Activated naive CD8-positive, alpha-beta T cell treated with anti-CD3 and anti-CD28 coated beads, Interleukin-2, amount 50 U/mL, for 16 hours (primary cell): ENCODE measurements at places on chromosomes 5 and 9.

- no peak for DNase-seq
These were observed 94.8 kb downstream of the NR3C1 start for GRCh38 chr5:143308731-143309130.

- DNase-seq, result no peak
These were observed 225.3 kb downstream of the NR2F1-AS1 start for GRCh38 chr5:93355691-93356090.

GRCh38 chr5:52007230-52007858, 624.1 kb downstream of the ISL1 start:
- no peak for DNase-seq

GRCh38 chr9:84072621-84073180, 92.1 kb downstream of the RMI1 start:
- DNase-seq, result no peak

DNA sequence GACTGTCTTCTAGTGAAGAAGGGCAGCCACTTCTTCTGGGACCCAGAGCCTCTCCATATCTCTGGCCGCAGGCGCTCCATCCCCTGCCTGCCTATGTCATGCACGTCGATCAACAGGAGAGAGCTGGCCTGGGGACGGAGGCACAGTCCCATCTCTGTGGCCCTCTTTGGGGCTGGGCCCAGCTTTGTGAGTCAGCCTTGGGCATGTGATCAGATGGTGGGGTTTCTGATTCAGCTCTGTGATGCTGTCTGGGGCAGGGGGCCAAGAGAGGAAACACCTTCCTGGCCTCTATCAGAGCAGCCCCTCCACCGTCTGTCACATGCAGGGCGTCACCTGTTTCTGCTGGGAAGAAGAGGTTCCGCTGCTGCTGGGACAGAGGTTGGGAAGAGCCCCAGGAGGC, 72.6 kb downstream of the MVB12B start:
- DNase-seq, result no peak

- DNase-seq, result no peak
These were observed 35.6 kb upstream of the ANXA1 start for GRCh38 chr9:73116031-73116430.

DNA sequence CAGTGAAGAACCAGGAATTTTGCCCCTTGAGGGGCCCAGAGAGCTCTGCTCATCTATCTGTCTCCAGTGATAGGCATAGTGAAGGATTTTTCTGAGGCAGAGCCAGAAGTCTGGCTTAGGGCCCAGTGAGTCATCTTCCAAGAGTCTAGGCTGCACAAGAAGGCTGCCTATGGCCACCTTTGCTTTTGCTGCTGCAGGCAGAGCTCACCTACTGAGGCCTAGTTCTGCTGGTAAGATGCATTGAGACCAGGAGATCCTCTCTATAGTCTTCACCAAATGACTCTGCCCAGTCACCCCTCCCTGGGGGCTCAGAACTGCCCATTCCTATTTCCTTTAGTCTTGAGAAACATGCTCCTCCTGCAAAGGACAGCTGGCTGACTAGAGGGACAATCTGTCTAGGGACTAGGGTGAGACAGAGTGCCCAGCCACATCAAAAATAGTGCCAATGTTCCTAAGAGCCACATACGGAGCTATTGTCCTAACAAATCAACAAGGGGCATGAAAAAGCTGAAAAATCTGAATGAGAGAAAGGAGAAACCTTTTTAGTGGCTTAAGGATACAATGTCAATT, 40.3 kb upstream of the CDKN2AIPNL start:
- DNase-seq, result no peak

- no peak for DNase-seq
These were observed 41.4 kb upstream of the F2R start for GRCh38 chr5:76674330-76675066.

GRCh38 chr5:154206311-154206710, 15.8 kb downstream of the GALNT10 start:
- no peak for DNase-seq

DNA sequence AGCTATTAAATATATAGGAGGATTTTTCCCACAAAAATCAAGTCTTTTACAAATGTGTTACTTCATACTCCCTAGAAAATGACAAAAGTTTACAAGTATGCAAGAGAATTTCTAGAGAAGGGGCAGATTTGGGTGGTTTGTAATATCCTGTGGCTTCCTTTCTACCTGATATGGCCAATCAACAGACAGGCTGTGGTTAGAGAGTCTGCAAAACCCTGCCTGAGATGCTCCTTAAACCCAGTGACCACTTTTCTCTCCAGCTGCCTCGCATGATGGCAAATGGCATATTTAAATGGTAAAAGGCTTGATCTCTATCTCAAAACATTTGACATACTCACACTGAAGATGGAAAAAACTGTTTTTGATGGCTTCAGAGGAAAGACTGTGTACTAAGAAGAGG, 550.1 kb upstream of the ZNF462 start:
- no peak for DNase-seq

GRCh38 chr9:75891277-75891741, 836 bp downstream of the PCSK5 start:
- peak; percentile 4 for DNase-seq

DNA sequence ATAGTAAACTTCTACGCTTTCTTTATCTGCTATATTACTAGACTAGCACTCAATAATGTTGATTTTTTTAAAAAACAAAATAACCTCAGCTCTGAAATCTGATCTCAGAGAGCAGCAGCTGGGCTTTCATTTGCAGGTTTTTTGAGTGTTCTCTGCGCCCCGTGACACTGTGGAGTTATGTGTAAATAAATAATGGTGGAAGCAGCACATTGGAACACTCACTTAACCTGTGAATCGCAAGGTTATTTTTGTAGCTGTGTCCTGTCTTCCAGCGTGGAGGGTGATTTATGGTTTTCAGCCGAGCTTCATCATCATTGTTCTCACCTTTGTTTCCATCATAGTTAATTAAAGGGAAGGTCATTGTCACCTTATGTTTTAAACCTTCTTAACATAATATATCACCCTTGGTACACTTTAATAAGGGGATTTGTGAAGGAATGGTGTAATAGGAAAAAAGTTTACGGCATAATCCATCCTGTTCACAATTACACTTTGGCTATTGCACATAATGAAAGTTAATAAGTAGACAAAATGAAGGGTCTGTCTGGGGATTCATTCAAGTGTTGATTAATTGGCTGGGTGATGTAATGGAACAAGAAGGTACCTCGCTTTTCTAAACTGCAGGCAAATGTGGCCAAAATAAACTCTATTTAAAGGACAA, 493.3 kb upstream of the ADAMTS16 start:
- no peak for DNase-seq

GRCh38 chr5:170265522-170265921, 32.1 kb downstream of the LCP2 start:
- no peak for DNase-seq

GRCh38 chr9:127399736-127400269, 2.8 kb downstream of the SLC2A8 start:
- DNase-seq, result no peak

GRCh38 chr9:33686942-33687341, 108.4 kb upstream of the PRSS3 start:
- DNase-seq, result no peak

- DNase-seq, result no peak
These were observed 132.1 kb downstream of the COX7C start for GRCh38 chr5:86749841-86750240.

DNA sequence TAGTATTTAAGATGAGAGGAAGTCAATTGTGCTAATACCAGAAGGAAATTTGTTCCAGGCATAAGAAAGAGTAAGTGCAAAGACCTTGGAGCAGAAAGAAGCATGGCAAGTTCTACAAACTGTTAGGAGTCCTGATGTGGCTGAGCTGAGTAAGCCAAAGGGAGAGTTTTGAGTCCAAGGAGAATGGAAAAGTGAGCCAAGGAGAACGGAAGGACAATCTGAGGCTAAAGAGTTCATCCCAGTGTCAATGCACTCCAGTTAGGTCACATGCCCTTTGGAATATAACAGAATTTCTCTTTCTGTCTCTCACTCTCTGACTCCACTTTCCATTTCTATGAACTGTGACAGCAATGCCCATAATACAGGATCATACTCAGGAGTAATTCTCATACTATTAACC, 224.7 kb downstream of the CAAP1 start:
- DNase-seq, result no peak

DNA sequence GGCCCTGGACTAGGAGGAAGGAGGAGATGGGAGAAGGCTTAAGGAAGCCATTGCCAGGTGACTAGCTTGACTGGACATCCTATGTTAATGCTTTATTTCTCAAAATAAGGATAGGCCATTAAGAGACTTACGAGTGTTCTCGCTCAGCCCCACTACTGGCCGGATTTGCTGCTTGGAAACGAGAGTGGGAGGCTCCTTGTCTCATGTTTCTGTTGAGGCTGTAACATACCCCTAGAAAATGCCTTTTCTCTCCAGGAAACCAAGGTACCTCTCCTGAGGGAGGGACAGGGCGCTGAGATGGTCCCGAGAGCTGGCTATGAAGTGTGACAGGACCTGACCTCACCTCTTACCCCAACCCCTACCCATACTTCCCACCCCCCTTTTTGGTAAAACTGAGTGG, 60.0 kb downstream of the RALGPS1 start:
- no peak for DNase-seq

- DNase-seq, result no peak
These were observed 291.4 kb downstream of the ARHGEF28 start for GRCh38 chr5:73917433-73917832.

DNA sequence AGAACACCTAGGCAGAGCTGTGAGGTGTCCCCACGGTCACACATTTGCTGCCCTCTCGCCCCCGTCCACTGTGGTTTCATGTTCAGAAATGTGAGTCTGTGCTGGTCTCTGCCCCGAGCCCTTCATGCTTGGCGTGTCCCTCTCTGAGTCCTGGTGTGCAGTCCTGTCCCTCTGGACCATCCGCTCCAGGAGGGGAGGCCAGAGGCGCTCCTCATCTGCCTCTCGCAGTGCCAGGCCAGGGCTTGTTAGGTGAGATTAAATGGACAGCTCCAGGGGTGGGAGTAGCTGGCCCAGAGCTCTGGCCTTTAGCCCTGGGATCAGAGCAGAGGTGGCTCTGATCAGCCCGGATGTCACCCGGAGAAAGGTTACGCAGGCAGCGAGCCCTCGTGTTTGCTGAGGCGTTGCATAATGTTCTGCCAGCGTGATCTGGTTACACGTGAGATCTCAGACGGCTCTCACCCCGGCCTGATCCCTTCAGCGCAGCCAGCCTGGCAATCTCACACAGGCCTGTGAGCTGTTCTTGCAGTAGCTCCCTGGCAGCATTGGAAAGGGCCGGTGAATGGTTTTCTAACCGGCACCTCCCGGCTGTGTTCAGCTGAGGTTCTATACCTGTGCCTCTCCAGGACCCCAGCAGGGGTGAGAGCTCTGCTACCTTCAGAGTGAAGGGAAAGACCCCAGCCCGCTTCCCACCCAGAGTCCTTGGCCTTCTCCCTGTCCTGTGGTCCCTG, 24.5 kb downstream of the PTGES2 start:
- no peak for DNase-seq

DNA sequence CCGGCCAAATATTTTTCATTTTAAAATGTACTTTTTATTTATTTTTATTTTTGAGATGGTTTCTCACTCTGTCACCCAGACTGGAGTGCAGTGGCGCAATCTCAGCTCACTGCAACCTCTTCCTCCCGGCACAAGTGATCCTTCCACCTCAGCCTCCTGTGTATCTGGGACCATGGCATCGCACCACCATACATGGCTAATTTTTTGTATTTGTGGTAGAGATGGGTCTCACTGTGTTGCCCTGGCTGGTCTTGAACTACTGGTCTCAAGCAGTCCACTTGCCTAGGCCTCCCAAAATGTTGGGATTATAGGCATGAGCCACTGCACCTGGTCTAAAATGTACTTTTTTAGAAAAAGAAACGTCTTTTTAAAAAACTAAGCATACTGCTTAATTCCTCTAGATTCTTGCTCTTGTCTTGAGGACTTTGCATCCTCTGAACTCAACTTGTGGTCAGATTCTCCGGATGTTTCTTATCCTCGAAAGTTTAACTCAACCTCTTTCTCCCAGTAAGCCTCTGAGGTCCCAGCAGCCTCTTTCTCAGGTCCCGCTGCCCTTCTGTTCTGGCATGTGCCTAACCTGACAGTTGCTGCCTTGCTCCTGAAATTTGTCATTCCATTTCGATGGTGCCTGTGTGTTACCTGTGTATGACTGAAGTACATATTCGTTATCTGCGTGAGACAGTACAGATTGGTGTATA, 63.0 kb downstream of the TRIO start:
- DNase-seq, result no peak

DNA sequence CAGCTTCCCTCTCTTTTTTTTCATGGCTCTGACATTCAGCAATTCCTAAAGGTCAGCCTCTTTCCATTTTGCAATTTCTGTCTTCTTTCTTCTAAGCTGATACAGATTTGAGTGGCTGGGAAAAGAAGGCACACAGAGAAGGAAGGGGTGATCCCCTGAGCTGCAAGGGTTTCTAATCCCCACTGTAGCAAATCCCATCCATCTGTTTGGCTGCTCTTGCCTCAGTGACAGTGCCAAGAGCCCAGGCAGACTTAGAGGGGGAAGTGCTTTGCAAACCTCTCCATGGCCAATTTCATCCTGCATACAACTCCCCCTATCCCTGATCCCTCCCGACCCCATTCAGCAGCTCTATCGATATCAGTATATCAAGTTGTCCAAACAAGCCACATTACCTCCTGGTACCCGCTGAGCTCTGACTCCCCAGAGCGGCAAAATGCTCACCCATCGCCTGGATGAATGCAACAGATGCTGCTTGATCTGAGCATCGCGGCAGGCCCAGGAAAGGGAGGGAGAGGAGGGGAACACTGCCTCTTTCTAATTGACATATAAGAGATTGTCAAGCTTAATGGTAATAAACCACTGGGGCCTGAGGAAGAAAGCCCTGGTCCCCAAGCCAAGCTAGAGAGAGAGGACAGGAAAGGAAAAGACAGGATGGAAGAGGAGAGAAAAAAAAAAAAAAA, 268.9 kb downstream of the ASTN2 start:
- no peak for DNase-seq

DNA sequence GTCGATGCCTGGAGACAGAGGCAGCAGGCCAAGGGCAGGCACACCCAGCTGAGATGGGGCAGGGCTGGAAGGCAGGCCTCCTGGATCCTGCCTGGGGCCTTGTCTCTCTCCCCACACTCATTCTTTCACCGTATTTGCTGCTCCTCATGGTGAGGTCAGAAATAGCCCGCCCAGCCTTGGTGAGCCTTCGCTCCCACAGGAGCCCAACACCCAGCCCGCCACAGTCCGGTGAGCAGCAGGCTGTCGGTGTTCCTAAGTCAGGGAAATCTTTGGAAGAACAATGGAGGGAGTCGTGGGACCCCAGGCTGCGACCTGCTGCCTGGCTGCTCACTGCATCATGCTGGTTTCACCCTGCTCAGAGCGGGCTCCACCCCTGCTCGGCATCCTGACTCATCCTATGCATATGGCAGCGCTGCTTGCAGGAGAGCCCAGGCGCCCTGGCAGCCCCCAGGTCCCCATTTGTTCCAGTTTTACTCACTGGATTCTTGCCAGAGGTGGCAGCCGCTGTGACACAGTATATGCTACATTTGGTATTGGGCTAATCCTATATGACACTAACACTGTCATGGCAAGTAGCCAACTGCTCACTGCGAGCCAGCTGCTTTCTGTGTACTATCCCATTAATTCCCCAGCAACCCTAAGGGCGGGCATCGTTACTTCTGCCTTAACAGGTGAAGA, 53.2 kb upstream of the NCS1 start:
- DNase-seq, result no peak
